Activated T-cell treated with anti-CD3 and anti-CD28 coated beads for 1 hour (primary cell): ENCODE measurements at places on chromosomes 5 and 9.

DNA sequence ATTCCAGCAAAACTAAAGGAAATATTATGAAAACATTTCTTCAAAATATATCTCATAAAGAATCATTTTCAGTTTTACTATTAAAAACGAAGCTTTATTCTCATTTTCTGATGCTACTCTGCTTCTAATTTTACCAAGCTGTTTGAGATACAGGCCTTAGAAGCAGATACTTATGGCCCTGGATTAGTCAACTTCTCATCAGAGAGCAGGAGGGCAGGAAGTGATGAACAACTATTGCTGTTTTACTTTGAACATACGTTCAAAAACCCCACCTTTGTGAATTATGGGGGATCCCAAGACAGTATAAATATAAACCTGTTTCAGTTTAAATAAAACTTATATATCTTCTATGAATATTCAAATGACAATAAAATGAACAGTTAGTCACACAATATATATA, 16.0 kb downstream of the MPDZ start:
- DNase-seq = no peak

GRCh38 chr9:100430286-100430940, 3.5 kb downstream of the MSANTD3 start:
- no peak for DNase-seq

DNA sequence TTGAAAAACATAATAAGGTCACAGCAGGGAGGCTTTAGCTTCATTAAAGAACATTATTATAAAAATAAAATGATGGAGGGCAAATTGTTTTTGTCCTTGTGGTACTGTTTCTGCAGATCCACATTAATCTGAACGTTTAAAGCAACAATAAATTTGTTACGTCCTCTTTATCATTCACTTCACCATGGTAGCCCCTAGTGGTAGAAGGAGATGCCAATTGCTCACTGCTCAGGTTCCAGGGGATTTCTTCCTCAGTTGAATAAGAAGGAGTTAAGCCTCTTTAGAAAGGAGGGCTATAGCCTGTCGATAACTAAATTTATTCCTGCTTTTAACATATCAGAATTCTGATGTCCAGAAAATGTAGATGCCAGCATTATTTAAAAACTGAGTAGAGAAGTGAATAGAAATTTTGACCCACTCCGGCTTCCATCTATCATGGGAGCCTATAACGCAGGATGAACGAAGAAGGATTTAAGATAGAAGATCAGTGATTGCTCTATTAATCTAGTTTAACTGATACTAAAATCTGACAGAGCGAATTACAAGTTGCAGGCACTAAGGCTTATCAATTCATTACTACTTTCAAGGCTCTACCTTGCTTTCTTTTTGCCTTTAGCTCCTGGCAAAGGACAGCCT, 692.3 kb downstream of the PTPRD start:
- DNase-seq = no peak

- no peak for DNase-seq
These were observed 81.6 kb downstream of the KCNIP1 start for GRCh38 chr5:170585273-170585948.

GRCh38 chr9:134144801-134145200, 8.9 kb downstream of the WDR5 start:
- DNase-seq = no peak
